ENCODE measurements at places on chromosomes 16 and 17. TPM values are rescaled to one million over a fixed set of nuclear protein-coding genes. Genes with fewer than 3 reads are reported as not detected.

The APRT gene
- 100 TPM for total RNA-seq

GRCh38 chr17:44323359-44324091 lies 1.1 kb downstream of the SLC25A39 start:
- H3K27ac ChIP-seq: no peak overlapping the region
- H3K4me3 ChIP-seq: peak overlapping the region; percentile 95
- H3K36me3 ChIP-seq: peaks cover 37% of the 10 kb centered on the region
- H3K27me3 ChIP-seq: no peaks in the 10 kb centered on the region
- peaks cover 15% of the 10 kb centered on the region for H3K4me1 ChIP-seq

- H3K36me3 ChIP-seq: peaks cover 60% of the 10 kb centered on the region
- no peak overlapping the region for H3K4me3 ChIP-seq
- DNase-seq: no peak
- H3K4me1 ChIP-seq: no peaks in the 10 kb centered on the region
- no peaks in the 10 kb centered on the region for H3K27me3 ChIP-seq
These were observed 37.8 kb downstream of the NQO1 start for GRCh38 chr16:69688589-69688988.

GRCh38 chr16:7090628-7091115 lies 242.0 kb upstream of the RBFOX1 start:
- no peak overlapping the region for H3K4me3 ChIP-seq
- no peaks in the 10 kb centered on the region for H3K36me3 ChIP-seq
- DNase-seq: no peak

All from spleen (tissue), 13 donors.